Suppressor macrophage (primary cell): ENCODE measurements at places on chromosomes 6 and 20.

GRCh38 chr20:40945754-40946450 is 82.7 kb upstream of the TOP1 start:
- DNase-seq, result peak; percentile 75

DNA sequence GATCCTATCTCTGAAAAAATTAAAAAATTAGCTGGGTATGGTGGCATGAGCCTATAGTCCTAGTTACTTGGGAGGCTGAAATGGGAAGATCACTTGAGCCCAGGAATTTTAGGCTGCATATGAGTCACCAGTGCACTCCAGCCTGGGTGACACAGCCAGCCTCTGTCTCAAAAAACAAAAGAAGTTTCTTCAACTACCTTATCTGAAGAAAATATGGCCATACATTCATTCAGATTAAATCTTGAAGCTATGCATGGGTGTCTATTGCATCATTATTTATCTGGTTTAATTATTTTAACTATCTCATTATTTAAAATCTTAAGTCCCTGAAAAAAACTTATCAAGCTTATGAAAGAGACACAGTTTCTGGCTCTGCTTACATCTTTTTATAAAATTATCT is 204.1 kb downstream of the SIM1 start:
- DNase-seq, result no peak

- peak; percentile 87 for DNase-seq
Observed at GRCh38 chr6:6758915-6759654, 170.6 kb downstream of the LY86 start.

- DNase-seq, result peak; percentile 81
Observed at GRCh38 chr6:122789182-122790027, at the start of gene SMPDL3A. SMPDL3A (plus strand) TSS chr6:122789258; CDS start chr6:122789347, 89 bp downstream.

DNA sequence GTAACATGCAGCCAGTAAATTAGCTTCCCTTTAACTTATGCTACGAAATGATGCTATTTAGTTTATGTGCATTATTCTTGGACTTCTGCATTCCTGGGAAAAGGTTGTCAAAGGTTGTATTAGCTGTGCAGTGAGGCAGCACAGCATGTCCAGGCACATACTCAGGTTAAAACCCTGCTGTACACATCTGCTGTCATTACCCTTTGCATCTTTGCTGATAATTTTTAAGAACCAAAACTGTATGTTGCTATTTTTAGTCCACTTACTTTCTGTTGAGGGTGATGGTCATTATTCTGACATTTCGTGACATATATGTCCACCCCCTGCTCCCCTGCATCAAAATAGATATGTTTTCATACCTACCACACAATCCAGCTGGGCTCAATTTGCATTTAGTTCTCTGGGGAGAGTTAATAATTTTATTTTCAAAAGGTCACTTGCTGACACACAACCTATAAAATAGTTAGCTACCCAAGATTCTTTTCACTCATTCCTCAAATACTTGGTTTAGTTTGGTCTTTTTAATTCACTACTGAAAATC is 142.5 kb upstream of the SPACA1 start:
- no peak for DNase-seq
